ENCODE measurements at places on chromosomes 11 and 22. TPM values are rescaled to one million over a fixed set of nuclear protein-coding genes. Genes with fewer than 3 reads are reported as not detected.

KRTAP5-2 gene
- total RNA-seq: not detected

DNA sequence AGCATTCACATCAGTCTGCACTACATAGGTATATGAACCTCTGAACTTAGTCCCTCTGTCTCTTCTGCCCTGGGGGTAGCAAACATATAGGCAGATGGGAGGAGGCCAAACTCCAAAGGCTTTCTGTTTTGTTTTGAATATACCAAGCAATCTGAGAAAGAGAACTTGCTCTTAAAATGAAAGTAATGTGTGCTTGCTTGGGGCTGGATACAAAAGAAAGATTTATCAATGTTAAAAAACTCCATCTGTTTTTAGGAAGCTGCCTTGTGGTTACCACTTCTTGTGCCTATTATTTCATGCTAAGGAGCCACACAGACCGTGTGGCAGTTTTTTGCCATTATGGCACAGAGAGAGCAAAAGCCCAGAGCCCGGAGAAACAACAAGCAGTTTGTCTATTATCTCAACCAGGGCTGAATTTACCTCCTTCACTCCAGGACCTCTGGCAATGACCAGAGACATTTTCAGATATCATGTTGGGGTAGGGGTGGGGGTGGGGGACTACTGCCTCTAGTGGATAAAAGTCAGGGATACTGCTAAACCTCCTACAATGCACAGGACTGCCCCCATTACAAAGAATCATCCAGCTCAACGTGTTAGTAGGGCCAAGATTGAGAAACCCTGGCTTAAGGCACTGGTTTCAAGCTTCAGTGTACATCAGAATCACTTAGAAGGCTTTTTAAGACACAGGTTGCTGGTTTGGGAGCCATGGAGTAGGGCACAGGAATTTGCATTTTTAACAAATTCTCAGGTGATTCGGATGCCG, 124.2 kb downstream of the APIP start:
- H3K27me3 ChIP-seq: no peaks in the 10 kb centered on the region
- no peak overlapping the region for H3K27ac ChIP-seq
- H3K36me3 ChIP-seq: peaks cover 22% of the 10 kb centered on the region
- peaks cover 7% of the 10 kb centered on the region for H3K4me1 ChIP-seq
- no peak overlapping the region for H3K4me3 ChIP-seq

RAPSN gene
- total RNA-seq: 0.42 TPM

BARX2 gene
- total RNA-seq: not detected

DNA sequence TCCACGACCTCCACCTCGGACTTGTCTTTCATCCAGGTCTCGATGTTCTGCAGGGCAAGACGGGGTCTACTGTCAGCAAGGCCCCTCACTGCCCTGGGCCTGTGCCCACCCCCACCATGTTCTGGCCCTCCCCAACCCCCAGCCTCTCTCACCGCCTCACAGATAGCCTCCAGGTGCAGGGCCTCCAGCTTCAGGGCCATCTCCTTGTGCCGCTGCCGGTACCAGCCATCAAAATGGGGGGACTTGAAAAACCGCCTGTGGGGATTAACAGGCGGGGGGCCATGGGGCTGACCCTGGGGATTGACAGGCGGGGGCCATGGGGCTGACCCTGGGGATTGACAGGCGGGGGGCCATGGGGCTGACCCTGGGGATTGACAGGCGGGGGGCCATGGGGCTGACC, 4.9 kb upstream of the PLXNB2 start:
- H3K27me3 ChIP-seq: no peaks in the 10 kb centered on the region
- no peak overlapping the region for H3K4me3 ChIP-seq
- no peak overlapping the region for H3K27ac ChIP-seq
- H3K36me3 ChIP-seq: no peaks in the 10 kb centered on the region

LMO2 gene
- total RNA-seq: 0.70 TPM

- no peaks in the 10 kb centered on the region for H3K27me3 ChIP-seq
- H3K36me3 ChIP-seq: no peaks in the 10 kb centered on the region
- H3K4me3 ChIP-seq: no peak overlapping the region
Observed at GRCh38 chr22:33519974-33520903, 400.0 kb downstream of the LARGE1 start.

DNA sequence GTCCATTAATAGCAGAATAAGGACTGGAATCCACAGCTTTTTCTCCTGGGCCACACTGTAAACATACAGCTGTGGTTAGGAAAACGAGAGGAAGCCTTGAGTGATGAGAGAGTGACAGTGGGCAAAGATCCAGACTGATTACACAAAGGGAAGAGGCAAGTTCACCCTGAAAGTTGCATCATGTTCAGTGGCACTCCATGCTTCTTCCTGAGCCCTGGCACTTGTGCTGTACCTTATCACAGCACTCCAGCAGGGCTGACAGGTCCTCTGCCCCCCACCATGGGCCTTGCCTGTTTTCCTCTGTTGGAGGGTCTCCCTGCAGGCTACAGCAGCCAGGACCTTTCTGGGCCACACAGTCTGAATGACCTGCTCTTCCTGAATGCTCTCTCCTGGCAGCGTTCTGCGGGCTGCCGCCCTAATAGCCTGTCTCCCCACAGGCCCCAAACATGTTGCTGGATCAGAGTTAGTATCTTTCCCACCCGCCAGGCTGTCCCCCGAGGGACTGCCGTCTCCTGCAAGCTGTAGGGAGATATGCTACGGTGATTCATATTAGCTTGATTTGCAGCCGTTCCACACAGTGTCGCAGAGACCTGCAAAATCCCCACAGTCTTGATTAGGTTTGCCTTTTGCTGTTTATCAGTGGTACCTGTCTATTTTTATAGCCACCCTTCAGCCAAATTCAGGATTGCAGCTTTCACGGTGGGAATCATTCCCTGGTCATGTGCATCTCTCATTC, 60.2 kb downstream of the NTM start:
- H3K27ac ChIP-seq: no peak overlapping the region
- no peak for DNase-seq
- no peaks in the 10 kb centered on the region for H3K4me1 ChIP-seq
- no peaks in the 10 kb centered on the region for H3K36me3 ChIP-seq
- no peaks in the 10 kb centered on the region for H3K27me3 ChIP-seq

DNA sequence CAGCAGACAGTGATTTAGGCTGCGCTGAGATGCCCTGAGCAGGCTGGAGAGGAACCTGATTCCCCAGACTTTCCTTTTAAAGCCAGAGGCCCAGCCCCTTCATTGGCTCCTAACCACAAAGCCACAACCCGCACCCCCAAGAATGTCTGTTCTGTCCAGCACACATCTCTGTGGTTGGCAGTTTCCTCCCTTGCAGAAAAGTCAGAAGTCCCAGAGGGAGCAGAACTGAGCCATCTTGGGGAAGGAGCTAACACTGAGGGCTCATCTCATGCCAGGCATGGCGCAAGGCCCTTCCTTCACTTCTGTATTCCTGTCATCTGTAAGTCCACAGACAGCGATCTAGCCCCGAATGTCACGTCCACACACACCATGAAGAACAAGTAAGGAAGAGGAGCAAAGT, 97.1 kb upstream of the SYT13 start:
- H3K36me3 ChIP-seq: no peaks in the 10 kb centered on the region
- no peak overlapping the region for H3K27ac ChIP-seq
- DNase-seq: no peak
- H3K27me3 ChIP-seq: peaks cover 19% of the 10 kb centered on the region
- H3K4me3 ChIP-seq: no peak overlapping the region
- peaks cover 15% of the 10 kb centered on the region for H3K4me1 ChIP-seq

DNA sequence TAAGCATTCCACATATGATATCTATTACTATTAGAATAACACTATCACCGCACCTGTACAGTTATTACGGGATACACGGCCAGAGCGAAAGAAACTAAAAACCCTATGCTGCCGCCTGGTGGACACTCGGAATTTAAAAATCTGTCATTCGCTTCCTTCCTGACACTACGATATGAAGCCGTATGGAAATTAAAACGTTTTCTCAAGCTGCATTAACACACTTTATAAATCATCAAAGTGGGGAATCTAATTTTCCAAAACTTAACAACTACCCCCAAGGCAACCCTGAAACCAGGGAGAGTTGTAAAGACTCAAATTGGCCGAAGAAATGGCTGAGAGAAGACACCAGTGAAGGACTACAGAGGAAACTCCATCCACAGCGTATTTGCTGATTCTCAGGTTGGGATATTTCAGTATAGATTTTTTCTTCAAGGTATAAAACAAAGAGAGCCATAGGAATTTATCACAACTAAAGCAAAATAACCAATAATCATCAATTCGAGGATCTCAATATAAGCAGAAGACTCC, 1.4 kb downstream of the CCDC73 start:
- peak overlapping the region; percentile 23 for H3K4me3 ChIP-seq
- peaks cover 66% of the 10 kb centered on the region for H3K27me3 ChIP-seq
- H3K4me1 ChIP-seq: peaks cover 3% of the 10 kb centered on the region
- DNase-seq: no peak

GRCh38 chr11:80525663-80526405, 1085.0 kb upstream of the TENM4 start:
- H3K36me3 ChIP-seq: no peaks in the 10 kb centered on the region
- no peak for DNase-seq
- no peak overlapping the region for H3K4me3 ChIP-seq
- H3K4me1 ChIP-seq: no peaks in the 10 kb centered on the region
- H3K27ac ChIP-seq: no peak overlapping the region

GRCh38 chr11:79397252-79397651, 43.6 kb downstream of the TENM4 start:
- DNase-seq: no peak
- no peaks in the 10 kb centered on the region for H3K27me3 ChIP-seq
- H3K4me3 ChIP-seq: no peak overlapping the region

GRCh38 chr22:37932401-37932800, 21.0 kb downstream of the C22orf23 start:
- no peak overlapping the region for H3K27ac ChIP-seq
- H3K36me3 ChIP-seq: peaks cover 27% of the 10 kb centered on the region
- no peak for DNase-seq
- no peaks in the 10 kb centered on the region for H3K27me3 ChIP-seq

PTGDR2 gene
- 0.91 TPM for total RNA-seq

NRGN gene
- total RNA-seq: 1.0 TPM

GRCh38 chr22:32103658-32104315, 55.3 kb downstream of the C22orf42 start:
- no peaks in the 10 kb centered on the region for H3K4me1 ChIP-seq
- H3K4me3 ChIP-seq: no peak overlapping the region
- no peak overlapping the region for H3K27ac ChIP-seq
- H3K27me3 ChIP-seq: no peaks in the 10 kb centered on the region
- H3K36me3 ChIP-seq: no peaks in the 10 kb centered on the region

DNA sequence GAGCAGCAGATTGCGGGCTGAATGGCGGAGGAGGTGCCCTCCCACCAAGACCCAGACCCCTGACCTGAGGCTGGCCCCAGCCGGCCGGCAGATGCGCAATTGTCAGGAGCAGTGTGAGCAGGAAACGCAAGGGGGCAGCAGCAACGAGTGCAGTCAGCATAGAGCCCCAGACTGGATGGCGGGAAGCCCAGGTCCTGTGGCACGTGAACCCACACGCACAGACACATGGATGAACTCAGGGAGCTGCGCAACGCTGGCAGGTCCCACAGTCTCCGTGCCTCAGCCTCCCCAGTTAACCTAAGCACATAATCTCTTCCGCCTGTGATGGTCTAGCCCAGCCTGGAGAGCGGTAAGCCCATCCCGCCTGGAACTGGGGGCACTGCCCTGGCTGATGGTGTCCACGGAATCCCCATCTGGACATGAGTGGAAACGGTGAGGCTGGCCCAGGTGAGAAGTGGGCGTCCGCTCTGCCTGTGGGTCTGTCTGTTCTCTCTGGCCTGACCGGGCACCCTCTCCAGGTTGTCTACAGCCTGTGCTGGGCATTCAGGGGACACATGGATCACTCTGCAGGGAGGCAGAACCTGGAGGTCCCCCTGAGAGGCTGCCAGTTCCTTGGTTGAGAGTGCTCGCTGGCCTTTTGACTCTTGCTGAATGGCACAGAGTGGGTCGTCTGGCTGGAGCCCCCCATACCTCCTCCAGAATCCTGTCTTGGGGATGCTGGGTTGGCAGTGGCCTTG, 626 bp upstream of the TBX10 start:
- no peak overlapping the region for H3K4me3 ChIP-seq
- no peak overlapping the region for H3K27ac ChIP-seq
- DNase-seq: peak; percentile 83
- H3K36me3 ChIP-seq: no peaks in the 10 kb centered on the region
- H3K4me1 ChIP-seq: no peaks in the 10 kb centered on the region

TRIM22 gene
- total RNA-seq: 136 TPM

- peaks cover 25% of the 10 kb centered on the region for H3K4me1 ChIP-seq
- H3K27ac ChIP-seq: peak overlapping the region; percentile 100
- H3K27me3 ChIP-seq: no peaks in the 10 kb centered on the region
- H3K36me3 ChIP-seq: peaks cover 2% of the 10 kb centered on the region
- no peak for DNase-seq
Observed at GRCh38 chr11:102108734-102109440, 1.4 kb upstream of the YAP1 start.

DNA sequence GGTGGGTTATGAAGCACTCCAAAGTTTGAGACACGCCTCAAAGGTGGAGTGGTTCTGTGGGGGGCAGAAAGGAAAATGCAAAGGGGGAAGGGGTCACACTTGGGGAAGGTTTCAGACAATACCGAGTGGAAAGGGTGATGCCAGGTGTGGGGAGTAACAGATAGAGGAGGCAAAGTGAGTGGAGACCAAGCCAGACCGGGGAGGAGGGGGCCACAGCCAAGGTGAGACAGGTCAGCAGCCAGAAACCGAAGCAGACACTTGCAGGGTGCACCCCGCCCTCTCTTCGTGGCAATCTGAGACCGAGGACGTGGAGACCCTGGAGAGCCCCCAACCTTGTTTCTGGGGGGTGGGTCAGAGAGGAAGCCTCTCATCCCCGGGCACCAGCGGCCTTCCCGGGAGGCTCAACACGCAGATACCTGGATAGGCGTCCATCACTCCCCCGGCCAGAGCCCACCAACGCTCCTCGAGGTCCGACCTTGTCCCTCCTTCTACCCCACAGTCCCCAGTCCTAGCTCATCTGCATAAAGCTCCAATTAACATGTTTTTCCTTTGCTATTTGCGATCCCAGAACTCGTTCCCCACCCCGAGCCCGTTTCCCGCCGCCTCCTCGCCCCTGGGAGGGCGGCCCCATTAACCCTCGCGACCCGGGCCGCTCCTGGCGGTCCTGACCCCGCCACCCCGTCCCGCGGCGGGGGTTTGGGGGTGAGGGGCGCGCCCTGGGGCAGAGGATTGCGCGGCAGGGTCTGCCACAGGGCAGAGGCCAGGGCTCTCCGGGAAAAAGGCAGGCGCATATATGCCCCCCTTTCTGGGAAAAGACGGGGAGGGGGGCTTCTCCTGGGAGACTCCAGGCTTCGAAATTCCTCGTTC, 21.8 kb downstream of the RTN4RL2 start:
- no peak overlapping the region for H3K27ac ChIP-seq
- H3K36me3 ChIP-seq: peaks cover 8% of the 10 kb centered on the region
- H3K27me3 ChIP-seq: peaks cover 52% of the 10 kb centered on the region

DNA sequence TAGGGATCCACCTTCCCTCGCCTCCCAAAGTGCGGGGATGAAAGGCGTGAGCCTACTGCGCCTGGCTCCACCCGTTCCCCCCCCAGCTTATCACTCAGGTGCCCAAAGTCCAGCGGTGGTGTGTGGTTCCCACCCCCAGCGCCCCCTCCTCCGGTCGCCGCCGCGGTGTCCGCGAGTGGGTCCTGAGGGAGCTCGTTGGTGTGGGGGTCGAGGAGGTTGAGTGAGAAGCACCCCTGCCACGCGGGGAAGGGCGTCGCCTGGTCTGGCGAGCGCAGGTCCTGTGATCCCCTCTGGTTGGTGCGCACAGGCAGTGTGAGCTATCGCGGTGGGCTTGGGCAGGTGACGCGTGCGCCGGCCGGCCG, 3900.6 kb upstream of the OR11H1 start:
- H3K27ac ChIP-seq: no peak overlapping the region
- H3K36me3 ChIP-seq: no peaks in the 10 kb centered on the region
- no peaks in the 10 kb centered on the region for H3K4me1 ChIP-seq
- H3K4me3 ChIP-seq: no peak overlapping the region
